ENCODE measurements at places on chromosomes 1 and 21.

- DNase-seq = no peak
Observed at GRCh38 chr1:227253065-227253464, 65.2 kb downstream of the CDC42BPA start.

- no peak for DNase-seq
Observed at GRCh38 chr1:16967095-16967575, 13.3 kb downstream of the MFAP2 start.

- DNase-seq = no peak
Observed at GRCh38 chr1:109402025-109402424, 4.3 kb upstream of the SORT1 start.

- peak; percentile 32 for DNase-seq
Observed at GRCh38 chr1:65792669-65793358, at the start of gene PDE4B. PDE4B (plus strand) TSS chr1:65792895.

- DNase-seq = no peak
Observed at GRCh38 chr1:6473974-6474814, 8.2 kb upstream of the TNFRSF25 start.

GRCh38 chr21:33127154-33127867 lies 57.4 kb downstream of the OLIG1 start:
- peak; percentile 94 for DNase-seq
